ENCODE measurements at places on chromosomes 7 and 10.
A peak's percentile ranks its signal among the peaks of the same experiment; 100 is the strongest.

DNA sequence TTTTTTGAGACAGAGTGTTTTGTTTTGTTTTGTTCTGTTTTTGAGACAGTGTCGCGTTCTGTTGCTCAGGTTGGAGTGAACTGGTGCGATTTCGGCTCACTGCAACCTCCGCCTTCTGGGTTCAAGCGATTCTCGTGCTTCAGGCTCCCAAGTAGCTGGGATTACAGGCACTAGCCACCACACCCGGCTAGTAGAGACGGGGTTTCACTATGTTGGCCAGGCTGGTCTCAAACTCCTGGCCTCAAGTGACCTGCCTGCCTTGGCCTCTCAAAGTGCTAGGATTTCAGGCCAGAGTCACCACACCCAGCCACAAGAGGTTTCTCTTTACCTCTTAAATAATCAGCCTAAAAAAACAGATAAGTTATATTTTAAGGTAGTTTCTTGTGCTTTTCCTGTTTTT, 8.7 kb upstream of the ARHGAP12 start:
- no peak for DNase-seq

DNA sequence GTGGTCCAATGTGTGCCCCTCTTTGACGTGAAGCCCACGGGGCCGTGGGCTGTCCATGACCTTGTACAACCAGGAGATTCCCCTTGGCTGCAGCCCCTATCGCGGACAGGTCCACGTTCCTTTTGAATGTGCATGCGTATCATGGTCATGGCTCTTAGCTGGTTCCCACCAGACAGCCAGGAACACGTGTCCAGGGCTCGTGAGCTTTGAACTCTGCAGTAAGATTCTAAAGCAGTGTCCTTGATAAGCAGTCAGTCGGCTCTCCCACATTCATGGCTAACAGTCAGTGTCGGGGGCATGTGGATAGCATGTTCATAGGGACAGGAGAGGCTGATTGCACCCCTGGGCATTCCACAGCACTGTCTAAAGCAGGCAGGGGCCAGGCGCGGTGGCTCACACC, 75.9 kb upstream of the SH2B2 start:
- DNase-seq = no peak

DNA sequence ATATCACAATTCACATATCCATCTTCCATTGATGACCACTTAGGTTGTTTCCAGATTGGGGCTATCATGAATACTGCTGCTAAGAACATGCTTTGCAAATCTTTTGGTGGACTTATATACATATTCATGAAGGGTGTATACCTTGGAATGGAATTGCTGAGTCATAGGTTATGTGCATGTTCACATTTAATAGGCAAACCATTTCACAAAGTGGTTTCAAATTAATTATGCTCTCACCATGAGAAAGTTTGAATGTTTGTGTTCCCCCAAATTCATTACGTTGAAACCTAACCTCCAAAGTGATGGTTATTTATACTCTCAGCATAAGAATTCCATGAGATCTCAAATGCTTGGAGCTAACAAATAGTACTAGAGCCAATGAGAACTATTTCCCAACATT, 86.4 kb downstream of the VPS41 start:
- no peak for DNase-seq

- peak; percentile 17 for DNase-seq
Measured at GRCh38 chr7:149714081-149714909, 59.1 kb downstream of the ZNF467 start.

- DNase-seq = no peak
Measured at GRCh38 chr7:2860627-2861133, 16.6 kb upstream of the GNA12 start.
